LNCaP clone FGC (cell line): ENCODE measurements at places on chromosomes 4 and X.

DNA sequence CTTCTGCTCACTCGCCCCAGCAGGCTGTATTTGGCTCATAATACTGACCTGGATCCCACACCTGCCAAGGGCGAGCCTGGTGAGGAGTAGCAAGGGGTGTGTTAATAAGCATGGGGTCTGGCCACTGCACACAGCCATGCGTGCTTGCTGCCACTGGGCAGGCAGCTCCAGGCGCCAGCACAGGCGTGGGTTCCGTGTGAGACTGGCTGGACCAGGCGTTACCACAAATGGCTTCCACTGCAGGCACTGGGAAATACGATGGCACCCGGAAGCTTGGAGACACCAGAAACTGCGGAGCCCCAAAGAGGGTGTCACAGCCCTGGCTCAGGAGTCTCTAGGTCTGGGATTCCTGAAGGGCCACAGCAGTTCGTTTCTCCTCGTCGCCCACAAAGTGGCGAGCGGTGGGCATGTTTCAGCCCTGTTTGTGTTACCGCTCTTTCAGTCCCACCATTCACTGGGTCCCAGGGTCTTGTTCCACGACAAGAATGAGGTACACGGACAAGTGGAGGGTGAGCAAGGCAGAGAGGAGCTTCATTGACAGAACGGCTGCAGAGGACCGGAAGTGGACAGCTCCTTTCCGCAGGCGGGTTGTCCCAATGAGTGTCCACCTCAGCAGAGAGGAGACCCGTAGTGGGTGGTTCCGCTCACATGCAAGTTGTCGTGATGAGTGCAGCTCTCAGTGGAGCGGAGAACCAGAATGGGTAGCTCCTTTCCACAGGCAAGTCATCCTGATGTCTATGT, 428.9 kb downstream of the EPHA5 start:
- DNase-seq = peak; percentile 85

- no peak for DNase-seq
Measured at GRCh38 chr4:75714704-75715103, 9.7 kb upstream of the USO1 start.

GRCh38 chrX:16658284-16658683, 8.3 kb downstream of the S100G start:
- no peak for DNase-seq

GRCh38 chr4:74921490-74921889, 11.4 kb upstream of the PARM1 start:
- DNase-seq = no peak

- DNase-seq = no peak
Measured at GRCh38 chr4:182866746-182867145, 50.4 kb downstream of the DCTD start.

DNA sequence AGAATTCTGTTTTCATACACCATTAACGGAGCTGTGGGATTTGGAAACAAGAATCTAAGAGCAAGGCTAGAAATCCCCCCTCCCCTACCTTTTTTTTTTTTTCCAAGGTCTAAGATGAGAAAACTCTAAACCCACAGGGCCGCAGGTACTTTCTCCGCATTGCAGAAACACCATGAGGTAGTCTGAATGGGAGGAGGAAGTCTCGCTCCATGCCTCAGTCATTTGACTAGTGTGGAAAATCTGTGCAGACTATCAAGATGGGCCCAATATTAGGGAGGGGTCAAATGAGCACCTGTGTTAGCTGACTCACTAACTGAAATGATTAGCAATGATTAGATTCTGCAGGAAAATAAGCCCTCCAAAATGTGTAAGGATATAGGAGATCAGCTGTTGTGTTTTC, 40.9 kb upstream of the MAP3K15 start:
- DNase-seq = no peak

DNA sequence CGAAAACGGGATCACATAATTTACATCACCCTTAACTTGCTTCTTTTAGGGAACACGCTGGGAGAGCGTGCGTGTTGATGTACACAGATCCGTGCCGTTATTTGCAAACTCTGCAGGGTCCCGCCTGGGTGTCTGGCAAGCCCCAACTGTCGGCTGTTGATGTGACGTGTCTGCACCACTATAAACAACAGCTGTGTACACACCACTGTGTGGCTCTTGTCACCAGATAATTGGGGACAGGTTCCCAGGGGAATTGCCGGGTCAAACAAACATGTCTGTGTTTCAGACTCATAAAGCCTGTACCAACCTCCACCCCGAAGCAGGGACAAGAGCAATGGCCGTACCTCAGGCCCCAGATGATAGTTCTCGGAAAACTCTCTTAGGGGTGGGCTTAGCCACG, 105.0 kb upstream of the AFAP1 start:
- DNase-seq = no peak

GRCh38 chrX:47723689-47724088, 64.7 kb upstream of the UXT start:
- no peak for DNase-seq

GRCh38 chr4:61162116-61162515, 38.0 kb upstream of the ADGRL3 start:
- DNase-seq = no peak

DNA sequence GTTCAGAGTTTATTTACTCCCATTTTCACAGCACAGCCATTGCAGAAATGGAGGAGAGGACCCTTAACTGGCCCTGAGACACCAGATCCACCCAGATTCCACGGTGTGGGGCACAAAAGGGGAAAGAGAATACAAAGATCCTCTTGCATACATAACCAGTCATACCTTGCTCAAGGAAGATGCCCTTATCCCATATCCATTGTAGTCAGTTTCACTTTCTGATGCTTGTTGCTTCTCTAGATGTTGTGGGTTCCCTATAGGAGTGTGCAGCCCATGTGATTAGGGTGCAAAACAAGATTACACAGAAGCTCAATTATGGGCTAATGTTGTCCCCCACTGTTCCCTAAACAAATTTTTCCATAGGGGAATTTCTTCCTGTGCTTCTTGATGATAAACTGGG, 1309.0 kb upstream of the PABPC4L start:
- no peak for DNase-seq

DNA sequence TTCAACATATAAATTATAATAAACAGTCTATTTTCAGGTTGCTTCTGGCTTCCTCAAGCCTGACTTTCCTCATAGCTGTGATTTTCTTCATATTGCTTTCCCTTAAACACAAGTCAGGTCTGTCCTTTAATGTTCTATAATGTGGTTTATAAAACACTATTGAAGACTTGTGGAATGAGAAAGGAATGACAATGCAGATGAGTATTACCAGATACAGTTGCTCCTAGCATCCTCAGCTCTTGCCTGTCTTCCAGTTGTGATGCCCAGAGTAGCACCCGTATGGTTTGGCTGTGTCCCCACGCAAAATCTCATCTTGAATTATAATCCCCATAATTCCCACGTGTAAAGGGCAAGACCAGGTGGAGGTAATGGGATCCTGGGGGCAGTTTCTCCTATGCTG, 265.7 kb upstream of the BOD1L1 start:
- no peak for DNase-seq

GRCh38 chrX:37755025-37755424, 24.8 kb upstream of the CYBB start:
- no peak for DNase-seq

GRCh38 chr4:153036931-153037482, 100.9 kb downstream of the FHDC1 start:
- no peak for DNase-seq

- DNase-seq = no peak
Measured at GRCh38 chrX:53317365-53318069, 36.1 kb upstream of the IQSEC2 start.

DNA sequence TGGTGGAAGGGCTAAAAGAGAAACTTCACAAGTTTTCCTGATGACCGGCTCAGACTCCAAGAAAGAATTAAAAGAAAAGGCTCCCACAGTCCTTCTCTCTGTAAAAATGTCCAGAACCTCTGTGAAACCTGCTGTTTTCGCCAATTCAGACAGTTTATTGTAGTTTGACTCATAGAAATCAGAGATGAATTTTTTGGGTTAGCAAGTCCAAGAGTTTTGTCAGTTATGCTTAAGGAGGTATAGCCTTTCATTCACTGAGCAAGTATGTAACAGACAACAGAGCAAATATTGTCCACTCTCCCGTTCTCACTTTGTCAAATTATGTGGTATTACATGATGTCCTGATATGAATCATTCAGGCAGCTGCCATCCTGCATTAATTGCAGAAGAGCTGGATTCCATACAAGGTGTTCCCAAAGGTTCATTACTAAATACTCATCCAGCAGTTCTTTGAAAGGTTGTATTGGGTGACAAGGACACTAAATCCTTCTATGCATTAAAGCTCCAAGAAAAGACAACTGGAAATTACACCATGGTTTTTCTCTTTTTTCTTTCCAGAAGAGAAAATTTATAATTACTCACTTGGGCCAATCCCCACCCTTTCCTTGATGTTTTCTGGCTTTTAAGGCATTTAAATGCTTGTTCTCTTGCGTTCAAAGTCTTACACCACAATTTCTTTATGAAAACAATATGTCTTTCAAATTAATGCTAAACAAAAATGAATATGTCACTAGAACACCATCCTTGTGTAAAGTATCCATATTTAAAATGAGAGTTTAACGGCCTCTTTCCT, 30.0 kb upstream of the PLAC1 start:
- no peak for DNase-seq

DNA sequence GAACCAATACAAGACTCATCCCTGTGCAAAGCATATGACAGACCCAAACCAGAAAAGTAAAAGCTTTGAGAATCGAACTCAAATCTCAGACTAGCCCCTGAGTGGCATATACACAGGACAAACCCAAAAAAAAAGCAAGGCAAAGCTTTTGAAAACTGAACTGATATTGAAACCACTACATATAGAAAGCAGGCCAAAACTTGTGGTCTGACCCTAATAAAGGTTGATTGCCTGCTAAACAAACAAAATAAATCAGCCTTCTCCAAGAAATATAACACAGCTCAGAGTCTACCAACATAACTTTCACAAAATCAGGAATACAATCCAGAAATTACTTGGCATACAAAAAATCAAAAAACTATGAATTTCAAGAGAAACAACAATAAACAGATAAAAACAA, 40.3 kb downstream of the LRBA start:
- no peak for DNase-seq

DNA sequence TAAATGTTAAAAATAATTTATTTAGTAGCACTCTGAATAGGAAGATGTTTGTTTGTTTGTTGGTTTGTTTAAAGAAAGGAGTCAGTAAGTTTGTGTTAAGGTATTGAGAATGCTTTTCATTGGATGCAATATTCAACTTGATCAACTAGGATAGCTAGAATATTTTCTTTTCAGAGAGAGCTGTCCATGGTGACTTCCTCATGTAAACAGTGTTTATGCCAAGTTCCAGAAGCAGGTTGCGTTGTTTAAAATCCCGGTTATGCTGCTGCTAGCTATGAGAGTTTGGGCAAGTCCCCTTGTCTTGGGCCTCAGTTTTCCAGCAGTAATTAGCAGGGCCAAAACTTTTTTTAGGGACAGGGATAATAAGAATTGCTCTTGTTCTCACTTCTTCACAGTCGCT, 876.2 kb upstream of the HS3ST1 start:
- no peak for DNase-seq

DNA sequence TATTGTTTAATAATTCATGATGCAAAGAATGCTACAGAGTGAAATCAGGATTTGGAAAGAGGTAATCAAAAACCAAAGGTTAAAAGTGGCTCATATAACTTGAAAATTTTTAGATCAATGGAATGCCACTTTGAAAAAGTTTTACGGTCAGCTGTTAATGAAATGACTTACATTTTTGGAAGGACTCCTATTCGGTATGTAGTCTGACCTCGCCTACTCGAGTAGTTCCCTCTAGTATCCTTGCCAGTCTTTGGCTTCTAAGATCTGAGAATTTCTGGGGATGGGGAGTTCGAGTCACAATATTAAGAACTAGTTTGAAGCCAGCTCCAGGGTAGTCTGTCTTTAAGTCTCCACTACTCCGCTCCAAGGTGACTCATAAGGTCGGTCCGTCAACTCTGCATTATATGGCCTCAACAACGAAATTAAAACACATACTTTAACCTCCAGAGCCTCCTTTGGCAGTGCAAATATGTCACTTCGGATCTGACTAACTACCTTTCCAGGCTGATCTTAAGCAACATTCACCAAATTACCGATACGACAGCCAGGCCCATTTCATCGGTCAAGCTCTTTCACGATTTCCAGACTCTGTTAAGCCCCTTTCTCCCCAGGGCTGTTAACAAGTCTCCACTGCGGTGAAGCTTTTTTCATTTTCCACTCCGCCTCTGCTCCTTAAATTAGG, 733 bp upstream of the NAA15 start:
- no peak for DNase-seq

- peak; percentile 8 for DNase-seq
Measured at GRCh38 chr4:67746797-67747495, 7.2 kb downstream of the GNRHR start.

GRCh38 chr4:139017861-139018260, 2.3 kb downstream of the NOCT start:
- DNase-seq = no peak
